ENCODE measurements at places on chromosomes 3 and 15.

- DNase-seq, result no peak
Observed at GRCh38 chr3:131277836-131278497, 103.6 kb upstream of the NUDT16 start.

DNA sequence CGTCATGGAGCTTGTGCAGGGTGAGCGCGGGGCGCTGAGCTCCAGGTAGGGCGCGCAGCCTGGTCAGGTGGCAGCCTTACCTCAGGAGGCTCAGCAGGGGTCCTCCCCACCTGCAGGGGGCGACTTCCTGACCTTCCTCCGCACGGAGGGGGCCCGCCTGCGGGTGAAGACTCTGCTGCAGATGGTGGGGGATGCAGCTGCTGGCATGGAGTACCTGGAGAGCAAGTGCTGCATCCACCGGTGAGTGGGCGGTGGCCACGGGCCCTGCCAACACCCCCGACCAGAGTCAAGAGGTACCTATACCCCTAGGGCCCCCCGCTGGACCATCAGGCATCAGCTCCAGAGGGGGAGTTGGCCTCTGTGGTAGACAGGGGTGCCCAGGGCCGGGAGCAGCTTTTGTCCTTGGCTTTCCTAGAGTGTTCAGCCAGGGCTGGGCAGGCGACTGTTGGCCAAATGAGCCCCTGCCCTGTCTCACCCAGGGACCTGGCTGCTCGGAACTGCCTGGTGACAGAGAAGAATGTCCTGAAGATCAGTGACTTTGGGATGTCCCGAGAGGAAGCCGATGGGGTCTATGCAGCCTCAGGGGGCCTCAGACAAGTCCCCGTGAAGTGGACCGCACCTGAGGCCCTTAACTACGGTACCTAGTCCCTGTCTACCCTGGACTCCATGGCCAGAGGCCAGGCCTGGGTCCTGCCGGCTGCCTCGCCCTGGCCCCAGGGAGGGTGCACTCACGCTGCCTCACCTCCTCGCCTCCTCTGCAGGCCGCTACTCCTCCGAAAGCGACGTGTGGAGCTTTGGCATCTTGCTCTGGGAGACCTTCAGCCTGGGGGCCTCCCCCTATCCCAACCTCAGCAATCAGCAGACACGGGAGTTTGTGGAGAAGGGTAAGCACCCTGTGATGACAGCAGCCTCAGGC, 9.1 kb downstream of the FES start:
- DNase-seq, result no peak

DNA sequence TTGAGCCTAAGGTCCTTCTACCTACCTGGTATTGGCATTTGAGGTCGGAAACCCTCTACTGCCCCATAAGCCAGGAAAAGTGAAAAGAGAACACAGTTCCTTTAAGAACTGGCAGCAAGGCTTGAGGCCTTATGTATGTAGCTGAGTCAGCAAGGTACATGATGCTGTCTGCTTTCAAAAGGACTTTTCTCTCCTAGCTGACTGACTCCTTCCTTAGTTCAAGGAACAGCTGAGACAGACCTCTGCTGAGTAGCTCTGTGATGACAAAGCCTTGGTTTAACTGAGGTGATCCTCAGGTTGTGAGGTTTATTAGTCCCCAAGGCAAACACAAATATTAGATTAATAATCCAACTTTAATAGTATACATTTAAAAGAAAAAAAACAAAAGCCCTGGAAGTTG, 45.8 kb downstream of the ADPGK start:
- DNase-seq, result no peak

- no peak for DNase-seq
Observed at GRCh38 chr3:151016478-151016795, 43.9 kb upstream of the CLRN1 start.

DNA sequence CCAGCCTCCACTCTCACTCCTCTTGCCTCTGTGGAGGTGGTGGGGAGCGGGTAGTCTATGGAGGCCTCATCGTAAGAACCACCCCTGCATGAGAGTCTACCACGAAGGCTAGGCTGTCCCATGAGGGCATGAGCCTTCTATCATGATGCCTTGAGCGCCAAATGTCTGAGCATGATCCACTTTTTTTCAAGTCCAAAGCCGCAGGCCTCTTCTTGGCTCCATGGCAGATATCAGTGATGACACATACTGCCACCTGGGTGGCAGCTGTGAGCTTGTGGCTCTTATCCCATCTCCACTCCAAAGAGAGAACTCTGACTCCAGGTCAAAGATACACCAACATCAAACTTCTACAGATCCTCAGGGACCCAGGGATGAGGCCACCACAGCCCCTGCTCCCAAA, 13.5 kb downstream of the POC1A start:
- DNase-seq, result no peak

DNA sequence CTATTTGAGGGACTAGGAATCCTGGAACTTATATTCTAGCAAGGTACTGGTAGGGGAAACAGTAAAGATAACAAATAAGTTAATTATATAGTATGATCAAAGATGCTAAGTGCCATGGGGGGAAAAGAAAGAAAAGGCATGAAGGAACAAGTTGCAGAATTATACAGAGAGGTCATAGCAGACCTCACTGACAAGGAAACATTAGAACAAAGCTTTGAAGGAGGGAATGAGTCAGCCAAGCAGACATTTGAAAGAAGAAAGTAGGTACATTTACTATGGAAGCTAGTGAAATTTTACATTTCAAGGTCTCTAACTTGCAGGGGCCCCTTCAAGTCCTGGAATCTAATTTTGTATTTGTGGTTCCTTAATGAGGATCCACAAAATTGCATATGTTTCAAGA, 57.2 kb upstream of the TIPARP start:
- no peak for DNase-seq

- DNase-seq, result no peak
Observed at GRCh38 chr3:169575381-169575780, 88.1 kb downstream of the MECOM start.

- no peak for DNase-seq
Observed at GRCh38 chr3:151787626-151788025, 26.3 kb upstream of the AADAC start.

DNA sequence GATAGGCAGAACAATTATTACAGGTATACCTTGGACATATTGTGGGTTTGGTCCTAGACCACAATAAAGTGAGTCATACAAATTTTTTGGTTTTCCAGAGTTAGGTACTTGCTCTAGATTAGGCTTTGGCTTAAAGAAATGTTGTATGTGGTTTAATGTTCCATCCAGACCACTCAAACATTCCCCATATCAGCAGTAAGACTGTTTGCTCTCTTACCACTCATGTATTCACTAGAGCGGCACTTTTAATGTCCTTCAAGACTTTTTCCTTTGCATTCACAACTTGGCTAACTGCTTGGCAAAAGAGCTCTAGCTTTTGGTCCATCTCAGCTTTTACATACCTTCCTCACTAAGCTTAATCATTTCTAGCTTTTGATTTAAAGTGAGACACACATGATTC, 250.5 kb upstream of the SETMAR start:
- no peak for DNase-seq

DNA sequence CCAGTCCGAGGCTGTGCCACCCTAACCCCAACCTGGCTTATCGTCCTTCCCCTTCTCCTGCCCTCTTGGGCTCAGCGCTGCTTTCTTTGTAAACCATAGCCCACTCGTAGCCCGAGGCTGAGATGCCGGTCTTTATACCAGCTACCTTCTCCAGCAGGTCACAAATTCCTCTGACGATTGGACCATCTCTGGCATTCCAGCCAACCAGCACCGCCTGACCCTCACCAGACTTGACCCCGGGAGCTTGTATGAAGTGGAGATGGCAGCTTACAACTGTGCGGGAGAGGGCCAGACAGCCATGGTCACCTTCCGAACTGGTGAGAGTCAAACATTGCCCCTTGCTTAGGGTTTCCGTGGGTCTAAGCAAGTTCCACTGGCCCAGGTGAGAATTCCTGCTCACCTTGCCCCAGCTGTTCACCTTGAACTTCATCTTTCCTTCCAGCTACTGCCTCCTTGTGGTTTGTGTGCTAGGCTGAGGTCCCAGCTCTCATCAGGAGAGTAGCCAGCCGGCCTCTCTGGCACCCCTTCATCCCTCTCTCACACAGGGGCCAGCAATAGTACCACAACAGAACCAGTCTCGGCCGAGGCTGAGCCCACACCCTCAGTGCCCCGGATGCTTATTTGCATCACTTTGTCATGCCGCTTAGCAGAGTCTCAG, 66.7 kb downstream of the BOC start:
- no peak for DNase-seq

- no peak for DNase-seq
Observed at GRCh38 chr3:30656624-30657141, 50.3 kb downstream of the TGFBR2 start.

- DNase-seq, result peak; percentile 75
Observed at GRCh38 chr15:74889883-74890664, at the start of gene MPI. Gene MPI (plus strand): TSS chr15:74890042. CDS start chr15:74890074, 32 bp downstream.

- DNase-seq, result no peak
Observed at GRCh38 chr15:63041974-63042876, at the start of gene TPM1. Gene TPM1 (plus strand): TSS chr15:63042747. CDS start chr15:63042830, 83 bp downstream.

GRCh38 chr3:30760040-30760695, 134.3 kb downstream of the GADL1 start:
- no peak for DNase-seq

DNA sequence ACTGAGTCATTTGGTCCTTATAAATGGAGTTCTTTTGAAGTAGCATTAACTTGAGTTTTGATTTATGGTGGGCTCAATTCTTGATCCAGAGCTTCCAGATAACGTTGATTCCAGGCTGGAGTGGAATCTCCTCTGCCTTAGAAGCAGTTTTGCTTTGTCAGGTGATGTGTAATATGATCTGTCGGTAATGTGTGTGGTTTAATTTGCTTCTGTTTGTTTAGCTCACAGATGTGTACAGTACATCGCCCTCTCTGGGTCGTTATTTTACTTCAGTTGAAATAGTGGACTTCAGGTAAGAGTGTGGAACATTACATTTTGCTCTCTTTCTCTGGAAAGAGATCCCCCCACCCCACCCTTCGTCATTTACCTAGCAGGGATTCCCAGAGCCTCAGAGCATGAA, 23.1 kb downstream of the C3orf52 start:
- no peak for DNase-seq

- DNase-seq, result no peak
Observed at GRCh38 chr15:50128266-50128665, 9.2 kb upstream of the ATP8B4 start.

GRCh38 chr3:113948015-113948917, 453 bp downstream of the ZDHHC23 start:
- no peak for DNase-seq

DNA sequence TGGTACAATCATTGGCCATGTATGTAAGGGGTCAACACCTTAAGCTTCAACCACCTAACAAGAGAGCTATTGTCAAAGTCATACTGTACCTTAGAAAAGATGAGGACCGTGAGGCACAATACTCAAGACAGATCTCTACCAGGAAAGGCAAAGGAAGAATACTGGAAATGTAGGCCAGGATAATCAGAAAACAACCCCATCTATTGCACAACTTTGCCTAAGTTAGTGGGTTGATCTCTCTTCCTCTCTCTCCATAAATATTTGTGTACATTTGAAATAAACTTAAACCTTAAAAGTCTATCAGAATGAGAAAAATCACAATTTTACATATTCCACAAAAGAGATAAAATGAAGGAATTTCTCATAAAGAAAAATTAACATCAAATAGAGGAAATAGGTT, 556.9 kb downstream of the MECOM start:
- no peak for DNase-seq

GRCh38 chr3:126816986-126817777, 113.1 kb downstream of the CHCHD6 start:
- DNase-seq, result no peak

- DNase-seq, result no peak
Observed at GRCh38 chr3:135007607-135008006, 212.5 kb downstream of the EPHB1 start.

- DNase-seq, result no peak
Observed at GRCh38 chr3:105800320-105800719, 68.5 kb downstream of the CBLB start.

GRCh38 chr15:73935547-73935946, 9.3 kb downstream of the LOXL1 start:
- DNase-seq, result no peak

- DNase-seq, result no peak
Observed at GRCh38 chr15:26294059-26294689, 431.0 kb upstream of the ATP10A start.

DNA sequence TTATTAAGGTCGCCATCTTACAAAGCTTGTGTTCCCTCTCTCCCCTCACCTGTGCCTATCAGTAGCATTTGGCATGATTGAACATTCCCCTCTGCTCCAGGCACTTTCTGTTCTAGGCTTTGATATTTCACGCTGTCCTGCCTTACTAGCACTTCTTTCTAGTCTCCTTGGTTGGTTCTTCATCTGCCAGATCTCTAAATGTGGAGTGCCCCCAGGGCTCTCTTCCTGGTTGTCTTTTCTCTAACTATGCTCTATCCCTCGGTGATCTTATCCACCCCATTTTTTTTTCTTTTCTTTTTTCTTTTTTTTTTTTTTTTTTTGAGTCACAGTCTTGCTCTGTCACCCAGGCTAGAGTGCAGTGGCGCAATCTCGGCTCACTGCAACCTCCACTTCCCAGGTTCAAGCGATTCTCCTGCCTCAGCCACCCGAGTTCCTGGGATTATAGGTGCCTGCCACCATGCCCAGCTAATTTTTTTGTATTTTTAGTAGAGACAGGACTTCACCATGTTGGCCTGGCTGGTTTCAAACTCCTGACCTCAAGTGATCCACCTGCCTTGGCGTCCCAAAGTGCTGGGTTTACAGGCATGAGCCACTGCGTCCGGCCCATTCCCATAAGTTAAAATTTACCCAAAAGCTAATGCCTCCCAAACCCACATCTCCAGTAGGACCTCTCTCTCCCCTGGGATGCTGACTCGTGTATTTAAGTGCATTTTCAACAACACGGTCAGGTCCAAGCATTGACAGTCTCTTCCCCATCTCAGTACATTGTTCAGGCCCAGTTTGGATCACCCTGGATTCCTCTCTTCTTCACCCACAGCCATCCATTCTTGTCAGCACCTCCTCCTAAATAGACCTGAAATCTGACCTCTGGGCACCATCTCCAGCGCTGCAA, 5.2 kb downstream of the NUSAP1 start:
- no peak for DNase-seq

- DNase-seq, result no peak
Observed at GRCh38 chr15:77091097-77091496, 20.2 kb upstream of the TSPAN3 start.

DNA sequence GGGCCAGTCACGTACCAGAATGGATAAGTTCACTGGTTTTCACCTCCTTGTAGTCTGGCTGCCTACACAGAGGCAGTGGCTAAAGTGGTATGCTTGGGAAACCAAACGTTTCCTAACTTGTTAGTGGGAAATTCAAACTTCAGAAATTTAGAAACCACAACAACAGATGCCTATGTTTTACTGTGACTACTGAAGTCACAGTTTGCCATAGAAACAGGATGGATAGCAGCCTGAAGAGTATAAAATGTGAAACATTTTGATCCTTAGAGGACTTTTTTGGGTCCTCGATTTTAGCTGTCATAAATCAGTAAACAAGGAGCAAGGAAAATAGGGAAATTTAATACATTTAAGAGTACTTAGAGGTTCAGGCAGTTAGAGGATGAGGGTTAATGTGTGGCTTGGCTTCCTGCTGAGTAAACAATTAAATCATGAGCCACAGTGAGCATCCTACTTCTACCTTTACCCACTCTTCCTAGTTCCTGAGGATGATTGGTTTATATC, 48.6 kb downstream of the CMSS1 start:
- DNase-seq, result no peak

GRCh38 chr3:104549099-104549714, 817.5 kb upstream of the ALCAM start:
- DNase-seq, result no peak

- no peak for DNase-seq
Observed at GRCh38 chr3:56890448-56891091, 88.8 kb upstream of the ARHGEF3 start.

All from stimulated activated CD4-positive, alpha-beta T cell treated with anti-CD3 and anti-CD28 coated beads, Interleukin-1b, Interleukin-23, amount 100 ng/mL, for 1 hour (primary cell).